Stimulated activated CD8-positive, alpha-beta memory T cell treated with anti-CD3 and anti-CD28 coated beads, Interleukin-12 subunit alpha, Interleukin-12 subunit beta, amount 100 ng/mL, for 1 hour (primary cell): ENCODE measurements at places on chromosomes 1 and 21.

- DNase-seq, result no peak
These were observed 54.6 kb downstream of the S100B start for GRCh38 chr21:46550116-46550941.

DNA sequence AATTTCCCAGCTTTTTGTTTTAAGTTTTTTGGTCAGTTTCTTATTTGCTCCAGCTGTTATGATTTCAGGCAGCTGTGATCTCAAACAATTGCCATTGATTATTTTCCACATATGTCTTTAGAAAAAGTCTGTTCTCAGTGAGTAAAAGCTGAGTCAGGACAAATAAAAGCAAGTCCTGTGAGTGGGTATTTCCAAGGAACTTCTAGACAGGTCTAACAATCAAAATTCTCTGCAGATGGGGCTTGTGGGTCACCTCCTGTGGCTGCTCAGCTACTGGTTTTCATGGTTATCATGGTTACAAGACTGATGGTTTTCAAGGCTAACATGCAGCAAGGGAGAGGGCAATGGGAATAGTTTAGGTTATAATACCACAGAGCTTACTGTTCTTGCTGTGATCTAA, 585.7 kb downstream of the LMO4 start:
- no peak for DNase-seq

GRCh38 chr1:25537153-25537831, 6.1 kb upstream of the LDLRAP1 start:
- DNase-seq, result no peak

- DNase-seq, result no peak
These were observed 107.2 kb downstream of the ARHGEF10L start for GRCh38 chr1:17646444-17647280.

GRCh38 chr1:58874757-58875755, 91.2 kb upstream of the JUN start:
- DNase-seq, result no peak
